ENCODE measurements at places on chromosomes 1 and 21. TPM values are rescaled to one million over a fixed set of nuclear protein-coding genes. Genes with fewer than 3 reads are reported as not detected.

GRCh38 chr1:175520186-175520585, 223.2 kb downstream of the TNR start:
- H3K27ac ChIP-seq = no peak overlapping the region
- no peaks in the 10 kb centered on the region for H3K27me3 ChIP-seq
- H3K36me3 ChIP-seq = no peaks in the 10 kb centered on the region
- no peaks in the 10 kb centered on the region for H3K4me1 ChIP-seq
- DNase-seq = peak; percentile 83

DNA sequence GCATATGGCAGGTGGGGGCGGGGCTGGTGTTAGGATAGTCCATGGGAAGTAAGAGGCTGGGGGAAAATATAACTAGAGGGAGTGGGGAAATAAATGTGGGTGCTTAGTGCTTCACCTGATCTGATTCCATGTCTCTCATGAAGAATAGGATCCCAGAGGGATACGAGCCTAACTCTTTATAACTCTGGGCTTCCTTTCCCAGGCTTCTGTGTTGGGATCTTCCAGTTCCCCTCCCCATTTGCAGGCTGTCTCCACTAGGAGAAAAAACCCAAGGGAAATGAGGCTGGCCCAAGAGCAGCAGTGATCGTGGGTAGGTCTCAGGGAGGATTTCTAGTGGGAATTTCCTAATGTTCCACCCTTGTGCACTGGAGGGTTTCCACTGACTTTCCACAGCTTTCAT, 1.6 kb downstream of the KCNJ9 start:
- H3K27me3 ChIP-seq = peaks cover 67% of the 10 kb centered on the region
- no peak for DNase-seq
- H3K4me3 ChIP-seq = no peak overlapping the region
- no peaks in the 10 kb centered on the region for H3K36me3 ChIP-seq
- H3K4me1 ChIP-seq = no peaks in the 10 kb centered on the region

- peak; percentile 84 for DNase-seq
- H3K36me3 ChIP-seq = no peaks in the 10 kb centered on the region
- H3K4me1 ChIP-seq = peaks cover 10% of the 10 kb centered on the region
- H3K4me3 ChIP-seq = peak overlapping the region; percentile 62
These were observed 312 bp downstream of the ARNT start for GRCh38 chr1:150876119-150876454.

DNA sequence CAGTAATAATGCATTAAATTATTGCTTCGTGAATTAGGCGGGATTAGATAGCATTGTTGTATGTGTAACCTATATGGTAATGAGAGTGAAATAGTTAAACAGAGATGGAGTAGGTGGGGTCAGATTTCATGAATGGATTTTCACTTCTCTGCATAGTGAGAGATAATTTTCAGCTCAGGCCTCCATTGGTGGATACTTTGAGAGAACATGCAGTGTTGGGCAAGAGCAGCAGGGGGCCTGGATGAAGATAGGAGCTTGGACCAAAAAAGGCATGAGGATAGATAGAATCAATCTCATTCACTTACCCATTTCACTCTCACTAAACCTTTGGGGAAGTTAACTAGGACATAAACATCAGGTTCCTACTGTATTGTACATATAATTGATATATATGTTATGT, 39.5 kb upstream of the C1orf87 start:
- H3K27me3 ChIP-seq = no peaks in the 10 kb centered on the region
- no peaks in the 10 kb centered on the region for H3K4me1 ChIP-seq
- no peak for DNase-seq
- no peak overlapping the region for H3K27ac ChIP-seq
- H3K4me3 ChIP-seq = no peak overlapping the region

DNA sequence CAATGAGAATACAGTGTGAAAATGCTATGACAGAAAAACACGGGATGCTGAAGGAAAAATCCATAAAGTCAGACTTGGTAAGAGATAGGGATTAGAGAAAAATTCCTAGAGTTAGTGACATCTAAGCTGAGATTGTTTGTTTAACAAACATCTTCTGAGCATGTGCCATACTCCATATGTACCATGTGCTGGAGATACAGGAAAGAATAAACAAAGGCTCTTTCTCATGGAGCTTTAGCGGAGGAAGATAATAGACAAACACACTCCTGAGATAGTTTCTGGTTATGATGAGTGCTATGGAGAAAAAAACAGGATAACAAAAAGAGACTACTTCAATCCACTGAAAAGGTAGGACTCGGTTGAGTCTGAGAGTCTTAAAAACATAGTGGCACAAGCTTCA, 22.0 kb upstream of the AIM2 start:
- H3K4me3 ChIP-seq = no peak overlapping the region
- no peaks in the 10 kb centered on the region for H3K4me1 ChIP-seq
- no peaks in the 10 kb centered on the region for H3K36me3 ChIP-seq
- H3K27ac ChIP-seq = no peak overlapping the region
- H3K27me3 ChIP-seq = no peaks in the 10 kb centered on the region

The PLA2G4A gene
- total RNA-seq = 0.21 TPM

GRCh38 chr21:44949779-44950198, 10.0 kb downstream of the SLX9 start:
- peaks cover 15% of the 10 kb centered on the region for H3K4me1 ChIP-seq
- peak; percentile 90 for DNase-seq
- H3K27ac ChIP-seq = no peak overlapping the region
- H3K4me3 ChIP-seq = no peak overlapping the region
